Right ventricle myocardium superior (tissue), 1 donor: ENCODE measurements at places on chromosomes 1 and 21.

GRCh38 chr1:100038660-100039287, 69.0 kb downstream of the SLC35A3 start:
- peak; percentile 77 for DNase-seq

GRCh38 chr1:187490266-187490665, 661.5 kb downstream of the PLA2G4A start:
- no peak for DNase-seq

- DNase-seq = no peak
These were observed 57.4 kb downstream of the SLC66A1 start for GRCh38 chr1:19369396-19370090.

DNA sequence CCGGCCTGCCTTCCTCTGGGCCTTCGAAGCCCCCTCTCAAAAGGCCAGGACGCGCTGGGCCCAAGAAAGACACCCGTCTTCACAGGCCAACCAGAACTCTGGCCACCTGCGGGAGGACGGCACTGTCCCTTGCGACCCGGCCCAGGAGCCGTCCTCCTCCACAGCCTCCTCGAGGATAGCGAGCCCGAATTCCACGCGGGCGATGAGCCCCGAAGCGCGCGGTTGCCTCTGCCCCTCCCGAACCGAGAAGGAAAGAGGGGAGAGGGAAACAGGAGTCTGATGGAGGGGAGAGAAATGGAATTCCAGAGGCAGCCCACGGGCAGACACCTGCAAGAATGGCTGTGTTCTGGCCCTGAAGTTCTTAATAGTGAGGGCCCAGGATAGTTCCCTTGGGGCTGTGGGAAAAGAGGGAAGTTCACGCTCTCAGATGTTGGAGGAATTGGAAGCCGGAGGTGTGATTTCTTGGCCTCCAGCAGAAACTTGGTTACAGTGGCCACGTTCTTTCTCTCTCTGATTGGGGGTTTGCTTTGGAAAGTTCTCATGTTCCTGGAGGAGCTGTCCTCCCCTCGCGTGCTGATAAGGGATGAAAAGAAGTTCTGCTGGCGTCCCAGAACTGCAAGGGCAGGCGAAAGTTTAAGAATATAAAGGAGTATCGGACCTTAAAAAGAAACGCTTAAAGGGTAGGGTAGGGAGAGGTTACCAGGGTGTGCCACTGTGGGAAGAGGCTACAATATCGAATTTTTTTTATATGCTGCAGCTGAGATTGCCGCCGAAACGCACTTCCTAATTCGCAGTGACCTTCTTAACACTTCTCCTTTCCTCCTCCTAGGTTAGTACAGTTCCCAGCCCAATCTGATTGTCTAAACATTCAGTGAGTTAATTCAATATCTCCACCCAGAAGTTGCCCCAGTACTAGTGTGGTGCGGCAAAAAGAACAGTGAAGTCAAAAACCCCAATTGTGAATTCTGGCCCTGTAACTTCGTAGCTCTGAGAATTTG, 5.8 kb upstream of the SLC44A5 start:
- no peak for DNase-seq

- no peak for DNase-seq
These were observed 400.5 kb downstream of the GPATCH2 start for GRCh38 chr1:217230412-217230811.

- no peak for DNase-seq
These were observed 172.8 kb upstream of the CACNA1E start for GRCh38 chr1:181310560-181310959.

DNA sequence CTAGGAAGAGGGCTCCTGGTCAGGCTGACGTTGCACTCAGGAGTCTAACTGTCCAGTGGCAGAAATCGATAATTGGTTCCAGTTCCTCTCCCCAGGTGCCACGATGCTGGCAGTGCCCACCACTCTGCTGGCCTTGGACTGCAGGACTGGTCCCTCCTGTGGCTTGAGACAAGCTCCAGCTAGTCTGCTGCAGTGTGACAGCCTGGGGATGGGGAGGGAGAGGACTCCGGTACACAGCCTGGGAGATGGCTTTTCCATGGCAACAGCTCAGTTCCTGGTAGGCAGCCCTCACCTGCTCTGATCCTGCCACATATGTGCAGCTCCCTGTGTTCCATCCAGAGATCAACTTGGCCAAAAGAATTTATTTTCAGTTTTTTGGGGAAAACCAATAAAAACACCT, 239.3 kb downstream of the KCNJ6 start:
- no peak for DNase-seq

GRCh38 chr1:58848818-58849411, 65.1 kb upstream of the JUN start:
- peak; percentile 75 for DNase-seq

DNA sequence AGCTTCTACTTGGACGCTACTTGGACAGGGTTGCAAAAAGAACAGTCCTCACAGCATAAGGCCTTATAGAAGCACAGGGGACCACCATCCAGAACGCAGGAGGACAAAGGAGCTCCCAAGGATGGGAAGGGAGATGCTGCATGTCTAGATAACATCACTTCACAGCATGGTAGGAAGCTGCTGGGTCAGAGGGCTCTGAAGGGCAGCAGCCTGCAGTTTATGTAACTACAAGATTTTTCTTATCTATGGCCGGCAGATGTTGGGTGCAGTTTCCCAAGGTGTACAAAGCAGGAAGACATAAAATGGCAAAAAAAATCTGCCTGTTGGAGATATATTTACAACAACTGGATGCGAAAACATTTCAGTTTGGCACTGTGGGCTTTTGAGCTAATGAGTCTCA, 45.3 kb upstream of the SLC5A9 start:
- no peak for DNase-seq

- no peak for DNase-seq
These were observed 477.5 kb downstream of the NUF2 start for GRCh38 chr1:163799190-163799805.

- peak; percentile 15 for DNase-seq
These were observed 83.4 kb downstream of the DMRTB1 start for GRCh38 chr1:53542551-53542950.

DNA sequence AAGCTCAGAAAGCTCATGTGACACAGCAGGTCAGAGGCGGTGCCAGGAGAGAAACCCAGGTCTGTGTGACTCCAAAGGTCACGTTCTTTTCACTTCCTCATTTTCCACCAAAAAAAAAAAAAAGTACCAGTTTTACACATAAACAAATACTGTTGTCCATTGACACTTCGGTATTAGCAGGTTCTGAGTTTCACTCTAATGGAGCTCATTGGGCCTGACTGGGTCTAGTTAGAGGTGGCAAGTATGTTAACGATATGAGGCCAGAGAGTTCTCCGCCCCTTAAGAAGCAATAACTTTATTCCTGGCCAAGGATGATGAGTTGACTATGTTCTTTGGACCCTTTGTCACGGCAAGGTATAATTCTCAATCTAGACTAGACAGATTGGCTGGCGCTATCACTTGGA, 30.0 kb upstream of the SDE2 start:
- DNase-seq = no peak

- DNase-seq = no peak
These were observed 222.3 kb downstream of the COP1 start for GRCh38 chr1:175984813-175985212.

DNA sequence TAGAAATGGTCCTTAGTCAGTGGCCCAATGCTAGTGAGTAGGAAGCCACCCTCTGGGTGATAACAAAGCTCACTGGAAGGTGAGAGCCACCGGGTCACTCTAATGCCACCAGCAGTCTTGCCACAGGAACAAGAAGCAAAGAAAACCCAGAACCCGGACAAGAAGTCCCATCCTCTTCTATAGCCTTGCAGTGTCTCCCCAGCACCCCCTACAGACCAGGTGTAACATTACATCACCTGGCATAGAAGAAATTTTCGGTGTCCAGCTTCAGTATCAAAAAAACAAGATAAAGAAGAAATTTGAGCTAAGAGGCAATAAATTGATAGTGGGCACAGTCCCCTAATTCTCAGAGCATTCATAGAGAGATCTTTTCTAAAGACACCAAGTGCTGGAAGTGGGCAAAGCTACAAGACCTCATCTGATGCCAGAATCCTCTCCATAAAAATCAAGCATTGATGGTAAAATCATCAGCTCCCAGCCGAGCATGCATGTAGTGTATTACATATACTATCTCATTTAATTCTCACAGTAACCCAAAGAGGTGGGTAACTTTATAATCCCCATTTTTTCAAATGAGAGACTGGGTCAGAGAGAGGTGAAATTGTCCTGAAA, 491.0 kb downstream of the MATN1 start:
- no peak for DNase-seq
